ENCODE measurements at places on chromosomes 16 and 17.

DNA sequence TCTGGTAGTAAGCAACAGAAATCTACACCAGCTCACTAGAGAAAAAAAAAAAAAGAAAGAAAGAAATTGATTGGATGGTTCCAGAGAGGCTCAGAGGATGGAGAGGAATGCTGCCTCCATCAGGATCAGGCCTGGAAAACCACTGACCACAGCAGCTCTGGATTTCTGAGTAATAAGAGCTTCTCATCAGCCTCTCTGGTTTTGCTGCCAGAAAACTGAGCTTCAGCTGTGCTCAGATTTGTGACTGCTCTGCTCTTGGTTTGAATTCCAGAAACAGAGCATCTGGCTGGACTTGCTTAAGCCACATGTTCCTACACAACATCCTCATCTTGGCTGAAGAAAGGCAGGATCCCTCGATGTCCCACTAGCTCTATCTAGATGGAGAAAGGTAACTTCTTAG is 25.9 kb downstream of the IRX6 start:
- DNase-seq: no peak

DNA sequence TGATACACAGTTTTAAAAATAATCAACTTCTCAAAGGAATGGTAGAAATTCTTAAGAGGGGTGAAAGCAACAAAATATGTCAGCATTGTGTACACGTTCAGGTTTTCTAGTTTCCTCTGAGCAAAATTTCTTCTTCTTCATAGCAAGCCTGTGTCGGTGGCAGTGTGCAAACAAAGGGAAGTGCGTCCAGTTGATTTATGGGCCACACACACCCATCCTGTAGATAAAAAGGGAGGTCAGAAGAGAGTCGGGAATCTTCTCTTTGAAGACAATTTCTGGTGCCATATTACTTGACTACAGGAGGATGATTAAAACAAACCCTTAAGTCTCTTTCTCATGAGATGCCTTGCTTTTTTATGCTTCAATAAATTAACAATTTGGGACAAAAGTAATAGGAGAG is 484.1 kb upstream of the SALL1 start:
- no peak for DNase-seq

- no peak for DNase-seq
These were observed 13.7 kb upstream of the XYLT2 start for GRCh38 chr17:50332196-50332595.

DNA sequence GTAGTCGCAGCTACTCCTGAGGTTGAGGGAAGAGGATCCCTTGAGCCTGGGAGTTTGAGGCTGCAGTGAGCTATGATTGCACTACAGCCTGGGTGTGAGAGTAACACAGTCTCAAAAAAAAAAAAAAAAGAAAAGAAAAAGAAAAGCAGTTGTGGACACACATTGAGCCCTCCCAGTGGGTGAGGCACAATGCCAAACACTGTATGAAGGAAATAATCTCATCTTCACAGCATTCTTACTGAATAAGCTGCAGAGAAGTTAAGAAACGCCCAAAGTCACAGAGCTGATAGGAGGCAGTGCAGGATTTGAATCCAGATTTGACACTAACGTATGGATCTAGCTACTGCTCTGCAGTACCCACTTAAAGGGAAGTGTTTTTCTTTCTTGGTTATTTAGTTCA is 5.9 kb upstream of the LYZL6 start:
- no peak for DNase-seq

DNA sequence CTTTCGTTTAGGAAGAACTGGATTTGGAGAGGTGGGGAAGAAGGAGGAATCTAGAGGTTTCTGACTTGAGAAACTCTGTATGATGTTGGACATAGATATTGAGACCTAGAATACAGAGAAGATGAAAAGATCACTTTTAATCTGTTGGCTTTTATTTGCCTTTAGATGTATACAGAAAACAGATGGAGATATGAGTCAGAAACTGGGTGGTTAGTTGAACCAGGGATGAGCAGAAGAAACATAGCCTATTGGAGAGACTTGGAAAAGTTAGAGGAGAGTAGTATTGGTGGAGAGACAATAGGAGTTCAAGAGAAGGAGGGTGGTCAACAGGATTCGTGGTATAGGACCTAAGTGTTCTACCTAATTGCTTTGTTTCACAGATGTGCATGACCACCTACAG is 5.1 kb downstream of the PHAF1 start:
- no peak for DNase-seq

DNA sequence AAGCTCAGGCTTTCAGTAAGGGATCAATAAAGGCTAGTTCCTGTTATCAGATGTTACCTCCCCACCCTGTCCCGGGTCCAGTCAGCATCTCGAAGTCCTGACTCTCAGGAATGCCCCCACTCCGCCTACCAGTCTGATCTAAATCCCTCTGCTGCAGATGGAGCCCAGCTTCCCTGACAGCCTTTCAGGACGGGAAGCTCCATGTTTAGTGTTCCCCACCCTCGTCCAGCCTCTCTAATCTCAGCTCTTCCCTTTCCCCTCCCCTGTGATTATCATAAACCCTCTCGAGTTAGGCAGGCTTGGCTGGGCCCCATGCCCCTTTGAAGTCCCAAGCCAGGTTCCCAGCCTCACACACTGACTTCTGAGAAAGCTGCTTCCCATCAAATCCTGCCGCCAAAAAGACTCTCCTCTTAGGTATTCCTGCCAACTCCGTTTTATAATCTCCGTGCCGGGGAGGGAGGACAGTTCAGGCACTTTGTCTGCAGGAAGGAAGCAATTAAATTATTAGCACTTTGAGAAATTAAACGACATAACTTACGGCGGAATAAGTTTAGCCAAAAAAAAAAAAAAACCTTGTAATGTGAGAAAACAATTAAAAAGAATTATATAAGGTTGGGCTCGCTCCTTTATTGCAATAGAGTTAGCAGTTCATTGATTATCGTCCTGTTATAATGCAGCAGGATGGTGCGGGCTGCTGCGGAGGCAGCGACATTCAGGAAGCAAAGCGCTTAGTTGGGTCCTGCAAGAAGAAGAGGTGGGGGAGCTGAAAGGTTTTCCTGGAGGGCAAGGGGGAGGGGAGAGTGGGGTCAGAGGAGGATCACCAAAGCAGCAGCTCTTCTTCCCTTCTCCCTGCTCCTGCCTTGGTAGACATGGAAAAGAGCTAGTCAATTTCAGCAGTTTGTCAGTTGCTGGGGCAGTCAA is 16.8 kb upstream of the ETV4 start:
- no peak for DNase-seq

- no peak for DNase-seq
These were observed 98.3 kb upstream of the GRIN2A start for GRCh38 chr16:10280262-10281170.

DNA sequence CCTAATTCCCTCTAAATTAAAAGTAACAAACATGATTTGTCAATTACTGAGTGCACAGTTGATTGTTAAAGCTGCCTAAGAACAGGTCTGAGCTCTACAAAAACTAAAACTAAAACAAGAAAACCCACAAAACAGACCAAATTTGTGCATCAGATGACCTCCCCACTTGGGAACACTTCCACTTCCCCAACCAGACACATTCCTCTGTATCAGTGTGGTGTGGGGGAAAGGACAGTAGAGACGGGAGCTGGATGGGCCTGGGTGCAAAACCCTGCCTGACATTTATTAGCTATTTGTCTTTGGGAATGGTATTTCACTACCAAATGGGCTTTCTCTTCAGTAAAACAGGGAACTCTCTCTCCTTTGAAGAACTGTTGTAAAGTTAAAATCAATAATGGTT is 29.8 kb downstream of the STAT3 start:
- DNase-seq: no peak
